ENCODE measurements at places on chromosomes 2 and 18.

GRCh38 chr2:85840091-85840490 is 48.7 kb downstream of the ST3GAL5 start:
- no peak for DNase-seq

- peak; percentile 52 for DNase-seq
Observed at GRCh38 chr2:205235434-205235833, 446.9 kb upstream of the NRP2 start.

DNA sequence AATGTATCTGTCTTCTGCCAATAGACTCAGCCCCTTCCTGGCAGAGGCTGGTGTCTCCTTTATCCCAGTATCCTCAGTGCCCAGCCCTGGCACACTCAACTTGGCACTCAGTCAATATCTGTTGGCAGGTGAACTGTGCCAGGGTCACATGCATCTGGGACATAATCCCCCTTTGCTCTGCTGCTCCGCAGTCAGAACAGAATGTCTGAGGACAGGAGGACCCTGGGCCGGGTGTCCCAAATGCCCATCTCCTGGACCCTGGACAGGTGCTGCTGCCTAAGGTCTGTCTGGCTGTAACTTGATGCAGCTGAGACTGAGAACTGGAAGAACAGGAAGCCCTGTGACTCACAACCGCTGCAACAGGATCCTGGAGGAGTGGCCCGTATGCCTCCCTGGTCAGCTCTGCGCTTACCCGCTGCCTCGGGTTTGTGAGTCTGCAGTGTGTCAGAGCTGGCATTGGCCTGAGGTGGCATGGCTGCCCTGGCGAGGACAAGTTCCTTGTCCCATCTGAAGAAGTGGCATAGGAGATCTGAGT is 11.4 kb downstream of the HK2 start:
- DNase-seq, result peak; percentile 89

- no peak for DNase-seq
Observed at GRCh38 chr2:74515271-74515980, 1.2 kb downstream of the TLX2 start.

DNA sequence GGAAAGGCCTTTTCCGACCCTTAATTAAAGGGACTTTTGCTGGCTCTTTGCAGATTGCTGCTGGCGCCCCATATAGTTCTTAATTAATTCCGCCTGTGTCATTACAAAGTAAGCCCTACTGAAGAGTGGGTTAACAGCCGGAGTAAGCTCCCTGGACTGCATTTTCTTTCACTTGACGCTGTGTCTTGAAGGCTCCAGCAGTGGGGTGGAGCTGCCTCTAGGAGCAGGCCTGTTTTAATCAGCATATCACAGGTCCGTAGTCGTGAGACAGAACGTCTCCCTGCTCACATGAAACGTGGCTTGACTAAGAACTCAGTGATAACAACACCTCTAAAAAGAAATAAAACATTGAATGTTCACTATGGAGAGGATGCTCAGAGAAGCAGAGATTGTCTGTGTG is 329.9 kb upstream of the RAB12 start:
- DNase-seq, result no peak

DNA sequence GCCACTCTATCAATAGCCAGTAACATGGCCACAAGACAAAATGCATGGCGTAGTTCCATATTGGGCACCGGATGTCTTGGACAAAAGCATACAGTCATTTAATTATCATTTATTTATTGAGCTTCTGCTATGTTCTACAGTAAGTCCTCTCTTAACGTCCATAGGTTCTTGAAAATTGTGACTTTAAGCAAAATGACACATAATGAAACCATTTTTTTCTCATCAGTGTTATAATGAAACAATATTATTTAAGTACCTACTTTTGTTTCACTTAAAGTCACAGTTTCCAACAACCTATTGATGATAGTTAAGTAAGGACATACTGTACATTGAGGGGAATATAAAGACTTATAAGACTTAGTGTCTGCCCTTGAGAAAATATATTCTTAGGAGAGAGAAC is 84.9 kb downstream of the XRCC5 start:
- DNase-seq, result no peak

DNA sequence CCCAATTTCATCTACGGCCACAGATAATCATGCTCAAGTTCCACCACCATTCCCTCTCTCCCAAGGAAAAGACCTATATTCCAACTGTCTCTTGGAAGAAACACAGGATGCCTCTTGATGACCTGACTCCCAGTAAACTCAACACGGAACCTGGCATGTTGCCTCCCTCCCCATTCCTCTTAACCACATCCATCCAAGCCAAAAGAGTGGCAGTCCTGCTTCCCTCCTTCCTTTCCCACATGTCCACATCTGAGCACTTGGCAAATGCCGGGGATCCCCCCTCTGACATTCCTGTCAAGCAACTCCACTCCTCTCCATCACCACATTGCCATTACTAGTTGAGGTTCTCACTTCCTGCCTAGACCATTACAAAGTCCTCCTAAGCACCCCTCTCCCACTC is 49.4 kb downstream of the PID1 start:
- DNase-seq, result no peak

GRCh38 chr2:166184789-166185188 is 57.0 kb upstream of the SCN1A start:
- DNase-seq, result no peak

- DNase-seq, result peak; percentile 97
Observed at GRCh38 chr2:42138163-42139015, 30.8 kb upstream of the EML4 start.

DNA sequence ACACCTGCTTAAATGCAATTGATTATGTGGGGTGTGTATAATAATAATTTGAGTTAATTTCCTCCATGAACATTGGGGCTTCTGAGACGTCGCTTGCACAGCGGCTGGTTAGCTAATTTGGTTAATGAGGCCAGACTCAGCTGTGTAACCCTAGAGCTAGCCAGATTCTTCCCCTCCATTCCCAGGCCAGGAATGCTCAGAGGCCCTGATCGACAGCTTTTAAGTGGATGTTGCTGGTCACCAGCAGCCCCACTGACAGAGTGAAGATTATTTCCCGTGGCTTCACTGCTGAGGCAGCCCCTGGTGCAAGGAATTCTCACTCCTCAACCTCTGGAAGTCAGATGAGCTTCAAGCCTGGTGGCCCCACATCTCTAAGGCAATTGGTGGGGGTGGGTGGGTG is 12.4 kb upstream of the EPAS1 start:
- no peak for DNase-seq

DNA sequence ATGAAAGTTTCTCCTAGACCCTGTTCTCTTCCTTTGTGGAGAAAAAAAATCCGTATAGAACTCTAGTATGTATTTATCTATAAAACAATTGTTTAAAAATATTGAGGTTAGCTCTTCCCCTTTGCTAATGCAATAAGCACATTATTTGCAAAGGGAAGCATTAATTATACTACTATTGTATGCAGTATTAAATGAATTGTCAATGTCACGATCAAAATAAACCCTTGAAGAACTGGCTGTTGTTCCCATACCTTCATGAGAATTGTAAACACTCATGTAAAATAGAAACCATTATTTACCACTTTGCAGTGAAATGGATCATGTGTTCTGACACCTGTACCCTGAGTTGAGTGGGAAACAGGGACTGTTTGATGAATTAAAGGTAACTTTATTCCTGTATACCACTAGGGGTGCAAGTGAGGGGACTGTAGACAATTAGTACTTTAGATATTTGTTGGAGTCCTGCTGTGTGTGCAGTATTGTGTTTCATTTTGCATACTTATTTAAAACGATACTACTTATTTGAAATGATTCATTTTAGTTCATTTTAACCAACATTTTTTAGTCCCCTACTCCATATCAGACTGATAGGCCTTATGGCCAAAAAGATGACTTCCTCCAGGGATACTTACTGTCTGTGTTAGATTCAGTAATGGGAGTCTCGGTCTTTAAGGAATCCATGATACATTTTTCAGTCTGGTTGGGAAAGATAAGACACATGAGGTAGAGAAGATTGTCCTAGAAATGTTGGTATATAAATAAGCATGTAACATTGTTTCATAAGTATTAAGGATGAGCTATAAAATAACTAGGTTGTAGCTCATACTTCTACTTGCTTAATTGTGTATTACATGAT is 7.9 kb downstream of the PKP4 start:
- DNase-seq, result peak; percentile 27
